ENCODE measurements at places on chromosomes 4 and X. TPM values are rescaled to one million over a fixed set of nuclear protein-coding genes. Genes with fewer than 3 reads are reported as not detected.

DNA sequence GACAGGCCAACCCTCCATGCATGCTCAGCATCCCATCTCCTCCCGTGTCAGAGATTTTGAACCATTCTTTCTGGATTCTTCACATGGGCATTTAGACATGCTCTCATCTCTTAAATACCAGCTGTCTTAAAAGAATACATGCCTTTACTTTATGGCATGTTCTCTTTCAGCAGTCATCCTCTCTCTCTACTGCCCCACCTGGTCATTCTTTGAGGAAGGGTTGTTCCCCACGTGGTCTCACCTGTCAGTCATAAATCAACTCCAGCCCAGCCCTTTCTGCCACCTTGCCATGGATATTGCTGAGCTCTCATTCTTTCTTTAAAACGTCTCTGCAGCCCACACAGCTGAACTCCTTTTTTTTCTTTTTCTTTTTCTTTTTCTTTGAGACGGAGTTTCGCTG, 111.3 kb downstream of the ARHGAP10 start:
- no peak for DNase-seq

GPR34 gene
- total RNA-seq = 38.6 TPM

DNA sequence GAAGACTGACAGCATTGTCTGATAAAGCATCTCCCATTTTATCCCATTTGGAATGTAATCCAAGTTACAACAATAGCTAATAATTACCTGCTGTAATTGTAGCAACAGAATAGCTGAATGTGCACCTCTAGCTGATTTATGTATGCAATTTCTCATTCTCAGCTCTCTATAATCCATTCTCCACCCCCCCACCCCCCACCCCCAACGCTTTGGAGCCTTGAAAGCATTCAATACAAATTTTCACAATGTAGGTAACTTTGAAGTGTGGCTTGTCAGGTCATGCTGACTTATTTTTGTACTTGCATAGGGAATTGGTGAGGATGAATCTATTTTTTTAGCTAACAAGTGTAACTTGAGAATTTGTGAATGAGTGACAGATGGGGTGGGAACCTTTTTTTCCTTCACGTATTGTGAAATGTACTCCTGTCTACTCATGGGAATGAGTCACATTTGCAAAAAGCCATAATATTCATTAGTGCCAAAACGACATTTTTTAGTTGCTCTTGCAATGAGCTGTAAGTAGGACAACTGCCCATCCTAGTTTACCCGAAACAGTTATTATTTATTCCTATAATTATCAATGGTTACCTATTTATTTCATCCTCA, 159.3 kb downstream of the PALLD start:
- no peak for DNase-seq

GRCh38 chr4:115803825-115804224, 690.4 kb upstream of the NDST4 start:
- DNase-seq = no peak
